GM04503 (cell line): ENCODE measurements at places on chromosomes 1 and 21.

DNA sequence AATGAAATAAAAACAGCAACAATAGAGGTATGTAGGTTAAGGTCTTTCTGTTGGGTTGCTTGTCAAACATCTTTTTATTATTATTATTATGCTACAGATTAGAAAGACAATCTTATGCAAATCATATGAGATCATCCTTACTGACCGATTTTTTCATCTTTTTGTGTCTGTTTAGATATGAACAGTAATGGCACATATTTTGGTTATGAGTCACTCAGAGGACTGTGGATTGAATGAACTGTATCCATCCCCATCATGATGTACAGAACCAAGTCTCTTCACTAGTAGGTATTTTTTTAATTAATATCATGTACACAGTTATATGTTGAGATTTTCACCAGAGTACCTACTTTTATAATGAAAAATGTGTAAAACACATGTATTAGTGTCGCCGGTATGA, 159.1 kb downstream of the CHRM3 start:
- DNase-seq: no peak

GRCh38 chr1:226366290-226366689, 41.6 kb downstream of the PARP1 start:
- DNase-seq: no peak

GRCh38 chr1:210311726-210312493, 16.8 kb upstream of the HHAT start:
- DNase-seq: no peak

DNA sequence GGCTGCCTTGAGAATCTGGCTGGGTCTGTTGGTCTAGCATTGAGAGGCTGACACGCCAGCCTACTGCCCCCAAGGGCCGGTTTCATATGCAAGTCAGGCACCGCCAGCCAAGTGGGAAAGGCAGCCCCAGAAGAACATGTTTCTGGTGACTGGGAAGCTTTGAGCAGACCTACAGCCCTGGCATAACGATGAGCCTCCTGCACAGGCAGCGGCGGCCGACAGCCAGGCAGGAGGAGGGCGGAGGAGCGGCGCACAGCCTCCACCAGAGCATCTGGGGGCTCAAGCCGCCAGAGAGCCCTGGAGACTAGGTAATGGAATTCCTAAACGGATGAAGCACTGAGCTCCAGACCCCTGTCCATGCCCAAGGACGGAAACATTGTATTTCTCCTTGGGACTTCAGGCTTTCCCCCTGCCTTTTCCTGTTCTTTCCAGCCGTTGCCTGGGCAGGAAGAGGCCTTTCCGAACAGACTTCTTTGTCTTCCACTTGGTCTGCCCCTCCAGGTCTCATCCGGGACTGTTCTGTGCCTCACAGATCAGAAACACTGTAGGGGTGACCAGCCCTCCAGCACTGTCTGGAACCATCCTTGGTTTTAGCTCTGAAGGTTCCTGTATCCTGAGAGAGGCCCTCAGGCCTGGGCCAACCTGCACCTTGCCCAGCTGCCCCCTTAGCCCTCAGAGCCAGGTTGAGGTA, 59.5 kb downstream of the IRF2BP2 start:
- DNase-seq: no peak

DNA sequence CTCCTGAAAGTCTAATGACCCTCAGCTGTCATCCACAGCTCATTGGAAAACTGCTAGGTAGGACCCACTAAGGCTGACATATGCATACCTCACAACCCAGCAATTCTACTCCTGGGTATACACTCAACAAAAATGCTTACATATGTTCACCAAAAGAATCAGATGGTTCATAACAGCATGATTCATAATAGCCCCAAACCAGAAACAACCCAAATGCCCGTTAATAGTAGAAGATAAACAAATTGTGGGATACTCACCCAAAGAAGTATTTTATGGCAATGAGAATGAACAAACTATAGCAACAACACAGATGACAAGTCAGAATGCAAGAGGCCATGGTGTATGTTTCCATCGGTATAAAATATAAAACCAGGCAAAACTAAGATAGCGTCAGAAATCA, 124.6 kb downstream of the HLCS start:
- no peak for DNase-seq

- no peak for DNase-seq
These were observed 45.2 kb downstream of the CAMK2N1 start for GRCh38 chr1:20440785-20441200.

DNA sequence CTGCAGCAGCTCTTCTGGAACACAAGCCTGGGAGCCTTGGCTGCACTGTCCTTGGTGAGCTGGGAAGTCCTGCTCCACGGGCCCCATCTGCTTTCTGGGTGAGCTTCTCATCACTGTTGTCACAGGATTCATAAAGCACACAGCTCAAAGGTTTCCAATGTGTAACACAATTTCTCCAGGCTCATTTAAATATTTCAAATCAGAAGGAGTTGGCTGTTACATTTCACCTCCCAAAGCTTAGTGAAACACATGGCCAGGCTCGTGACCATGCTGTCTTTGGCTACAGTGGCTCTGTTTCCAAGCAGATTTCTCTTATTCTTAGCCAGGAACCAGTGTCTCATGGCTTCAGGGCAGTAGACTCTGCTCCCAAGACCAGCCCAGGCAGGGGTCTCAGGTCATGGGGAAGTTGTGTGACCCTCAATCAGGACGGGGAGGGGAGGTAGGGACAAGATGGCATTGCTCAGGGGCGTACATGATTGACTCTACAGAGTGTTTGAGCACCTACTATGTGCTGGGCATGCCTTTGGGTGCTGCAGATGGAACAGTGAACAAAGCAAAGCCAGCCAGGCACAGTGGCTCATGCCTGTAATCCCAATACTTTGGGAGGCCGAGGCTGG, 353.0 kb downstream of the NPHP4 start:
- DNase-seq: no peak

DNA sequence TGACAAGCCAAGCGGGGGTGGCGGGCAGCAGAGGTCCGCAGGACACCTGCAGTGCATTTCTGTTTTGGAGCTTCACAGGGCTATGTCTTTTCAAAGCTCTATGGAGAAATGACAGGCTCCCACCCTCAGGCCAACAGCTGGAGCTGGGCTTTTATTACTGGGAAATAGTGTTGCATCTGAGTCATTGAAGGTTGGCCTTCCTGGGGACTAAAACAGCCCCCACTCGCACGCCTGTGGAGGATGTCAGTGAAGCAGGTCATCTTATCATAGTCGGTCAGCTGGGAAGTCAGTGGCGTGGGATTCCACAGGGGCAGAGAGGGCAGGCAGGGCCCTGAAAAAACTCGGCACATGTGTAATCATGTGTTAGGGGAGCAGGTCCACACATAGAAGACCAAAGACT, 55.3 kb downstream of the NTPCR start:
- no peak for DNase-seq
